ENCODE measurements at places on chromosomes 13 and 19.

DNA sequence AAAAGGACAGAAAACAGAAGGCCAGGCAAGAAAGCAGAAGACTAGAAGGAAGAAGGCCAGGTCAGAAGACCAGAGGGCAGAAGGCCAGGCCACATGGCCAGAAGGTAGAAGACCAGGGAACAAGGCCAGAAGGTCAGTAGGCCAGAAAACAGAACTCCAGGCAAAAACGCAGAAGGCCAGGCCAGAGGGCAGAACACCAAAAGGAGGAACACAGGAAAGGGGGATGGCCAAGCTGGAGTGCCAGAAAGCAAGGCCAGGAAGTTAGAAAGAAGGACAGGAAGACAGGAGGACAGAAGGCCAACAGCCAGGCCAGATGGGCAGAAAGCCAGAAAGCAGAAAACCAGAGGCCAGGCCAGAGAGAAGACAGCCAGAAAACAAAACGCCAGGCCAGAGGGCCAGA, 185.4 kb downstream of the TUBA3C start:
- no peak for DNase-seq

- DNase-seq, result no peak
Measured at GRCh38 chr13:64534302-64534701, 2695.8 kb downstream of the PCDH9 start.

DNA sequence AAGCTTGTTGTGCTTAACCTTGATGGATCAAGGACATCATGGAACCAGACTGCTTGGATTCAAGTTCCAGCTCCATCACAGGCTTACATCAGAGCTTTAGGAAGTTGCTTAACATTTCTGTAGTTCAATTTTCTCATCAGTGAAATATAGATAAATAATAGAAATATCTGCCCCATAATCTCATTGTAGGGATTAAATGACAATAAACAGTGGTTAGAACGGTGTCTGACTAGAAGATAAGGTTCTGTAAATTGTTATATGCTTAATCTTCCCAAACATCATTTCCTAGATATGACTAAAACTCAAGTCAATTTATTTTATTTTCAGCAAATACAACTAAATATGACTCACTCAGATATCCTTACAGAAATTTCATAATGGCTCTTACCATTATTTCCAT, 83.5 kb downstream of the SLITRK1 start:
- DNase-seq, result no peak

DNA sequence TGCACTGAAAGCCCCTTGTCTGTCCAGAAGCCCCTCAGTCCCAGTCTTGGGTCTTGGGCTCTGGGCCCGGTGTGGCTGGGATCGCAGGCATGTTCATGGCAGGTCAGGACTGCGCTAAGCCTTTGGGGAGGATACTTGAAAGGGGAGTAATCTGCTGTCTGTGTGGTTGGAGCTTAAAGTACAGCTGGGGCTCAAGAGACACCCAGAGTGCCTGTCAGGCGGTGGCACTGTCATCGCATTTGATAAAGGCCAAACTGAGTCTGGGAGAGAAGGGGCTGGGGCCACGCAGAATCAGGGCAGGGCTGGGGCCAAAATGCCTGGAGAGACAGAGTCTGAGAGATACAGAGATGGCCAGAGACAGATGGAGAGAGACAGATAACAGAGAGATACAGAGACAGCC, 4.2 kb upstream of the CILP2 start:
- DNase-seq, result no peak

DNA sequence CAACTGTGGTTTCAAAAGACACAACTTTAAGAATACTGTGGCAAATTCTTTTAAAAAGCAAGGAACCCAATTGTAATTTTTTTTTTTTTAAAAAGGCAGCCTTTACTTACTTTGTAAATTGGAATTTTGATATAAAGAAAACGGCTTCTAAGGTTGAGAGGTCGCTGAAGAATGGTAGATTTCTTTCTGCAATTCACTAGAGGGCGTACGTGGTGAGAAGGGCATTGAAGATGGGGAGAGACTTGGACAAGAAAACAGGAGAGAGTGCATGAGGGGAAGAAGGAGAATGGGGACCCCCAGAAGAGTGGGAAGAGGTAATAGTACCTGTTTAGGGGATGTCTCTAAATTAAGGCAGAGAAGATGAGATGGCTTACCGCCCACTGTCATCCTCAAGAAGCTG, 33.5 kb upstream of the PABPC3 start:
- DNase-seq, result no peak

- DNase-seq, result no peak
Measured at GRCh38 chr19:33394006-33394722, 20.7 kb downstream of the CEBPG start.

- no peak for DNase-seq
Measured at GRCh38 chr19:11814700-11815035, 595 bp downstream of the ZNF440 start.

- DNase-seq, result no peak
Measured at GRCh38 chr19:28582344-28582743, 630.6 kb downstream of the UQCRFS1 start.
